ENCODE measurements at places on chromosomes 3 and 15.

- DNase-seq = no peak
These were observed 311.9 kb downstream of the EDEM1 start for GRCh38 chr3:5499404-5499803.

GRCh38 chr15:101477851-101478362 is 11.6 kb downstream of the PCSK6 start:
- no peak for DNase-seq

- DNase-seq = no peak
These were observed 3.1 kb downstream of the C3orf62 start for GRCh38 chr3:49273825-49274532.

DNA sequence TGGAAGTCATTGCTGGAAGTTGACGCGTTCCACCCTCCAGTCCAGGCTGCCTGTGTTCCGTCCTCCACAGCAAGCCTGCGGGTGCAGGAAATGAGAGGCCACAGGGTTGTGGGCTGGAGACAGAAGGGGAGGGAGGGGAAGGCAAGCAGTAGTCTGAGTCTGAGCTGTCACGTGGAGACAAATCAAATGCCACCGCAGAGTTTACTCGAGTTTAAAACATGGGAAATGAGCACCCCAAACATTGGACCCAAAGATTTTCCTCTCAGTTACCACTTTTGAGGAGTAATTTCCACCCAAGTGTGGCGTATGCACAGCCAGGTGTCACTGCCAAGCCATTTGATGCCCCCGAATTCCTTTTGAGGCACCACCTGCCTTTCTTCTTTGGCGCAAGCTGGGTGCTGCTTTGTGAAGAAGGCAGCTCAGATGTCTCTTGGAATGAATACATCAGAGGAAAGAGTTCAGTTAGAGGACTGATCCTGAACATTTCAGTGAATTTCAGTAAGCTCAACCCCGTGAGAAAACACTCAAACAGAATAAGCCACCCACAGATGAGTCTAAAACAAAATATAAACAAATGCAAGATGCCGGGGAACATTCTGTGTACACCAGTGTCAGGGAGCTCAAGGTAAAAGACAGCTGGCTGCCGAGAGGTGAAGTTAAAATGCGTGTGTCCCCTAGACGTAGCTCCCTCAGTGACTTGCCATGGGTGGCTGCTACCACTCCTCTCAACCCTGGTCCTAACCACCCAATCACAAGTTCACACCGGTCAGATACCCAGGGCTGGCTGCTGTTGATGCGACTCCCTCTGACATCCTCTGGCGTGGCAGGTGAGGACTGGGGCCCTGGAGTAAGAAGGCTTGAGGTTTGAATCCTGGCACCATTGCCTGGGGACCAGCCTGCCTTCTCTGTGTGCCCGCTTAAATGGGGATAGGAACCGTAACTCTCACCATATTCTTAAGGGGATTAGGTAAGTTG is 203.8 kb downstream of the UACA start:
- DNase-seq = peak; percentile 32

DNA sequence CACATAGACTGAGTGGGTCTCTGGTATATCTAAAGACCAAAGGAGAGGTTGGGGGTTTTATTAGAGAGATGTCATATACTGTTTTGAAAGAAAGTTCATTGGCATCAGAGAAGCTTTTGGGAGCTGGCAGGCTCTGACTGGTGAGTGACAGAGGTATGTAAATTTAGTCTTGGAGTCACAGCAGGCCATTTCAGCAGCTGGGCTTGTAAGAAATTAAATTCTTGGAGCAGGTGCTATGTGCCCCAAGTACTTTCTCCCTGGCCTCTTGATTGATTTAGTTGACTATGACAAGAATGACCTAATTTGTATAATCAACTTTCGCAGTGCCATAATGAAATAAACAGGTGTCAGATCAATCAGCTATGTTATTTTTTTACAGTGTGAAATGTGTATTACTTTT is 47.8 kb upstream of the CDAN1 start:
- no peak for DNase-seq

DNA sequence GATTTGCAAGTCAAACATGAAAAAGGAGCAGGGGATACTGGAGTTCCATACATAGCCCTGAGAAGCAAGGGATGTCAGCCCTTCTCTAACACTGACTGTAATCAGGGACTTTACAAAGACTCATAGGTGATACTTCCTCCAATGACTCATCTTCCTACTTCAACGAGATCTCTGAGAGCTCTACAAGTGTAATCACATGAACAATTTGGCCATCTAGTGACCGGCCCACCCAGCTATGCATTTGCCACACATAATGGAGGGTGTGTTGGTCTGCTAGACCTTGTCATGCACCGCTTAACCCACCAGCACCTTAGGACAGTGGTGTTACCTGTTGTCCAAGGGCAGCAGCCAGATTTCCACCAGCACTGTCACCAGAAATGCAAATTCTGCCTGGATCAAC is 75.3 kb downstream of the NCEH1 start:
- no peak for DNase-seq

DNA sequence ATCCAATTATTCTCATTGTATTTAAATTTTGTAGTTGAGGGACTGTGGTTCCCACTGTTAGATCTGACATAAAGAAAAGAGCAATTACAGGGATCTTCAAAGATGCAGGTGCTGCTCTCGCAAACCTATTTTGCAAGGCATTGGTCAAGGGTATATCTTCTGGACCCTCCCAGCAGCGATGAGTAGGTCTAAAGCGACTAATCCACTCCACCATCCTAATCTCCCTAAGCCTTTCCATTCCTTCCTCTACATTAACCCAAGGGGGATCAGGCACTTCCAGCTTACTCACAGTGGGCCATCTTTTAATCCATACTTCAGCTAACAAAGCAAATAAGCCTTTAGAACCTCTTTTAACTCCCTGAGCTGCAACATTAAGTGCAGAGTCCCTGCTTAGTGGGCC is 37.0 kb upstream of the CPOX start:
- DNase-seq = no peak

DNA sequence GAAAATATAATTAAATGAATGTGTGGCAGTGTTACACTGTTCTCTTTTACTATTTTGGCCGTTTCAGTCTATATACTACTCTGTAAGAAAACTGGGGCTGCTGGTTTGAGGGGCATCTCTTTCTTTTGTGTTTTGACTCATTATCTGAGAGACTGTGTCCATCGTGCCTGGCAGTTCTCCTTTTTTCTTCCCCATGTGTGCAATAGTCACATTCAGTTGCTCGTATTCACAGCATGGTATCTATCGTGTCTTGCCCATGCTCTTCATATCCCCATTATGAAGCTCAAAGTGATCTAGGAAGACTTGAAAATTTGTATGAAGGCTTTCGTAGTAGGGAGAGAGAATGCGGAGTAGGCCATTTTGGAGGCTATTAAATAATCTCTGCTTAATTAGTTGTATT is 29.8 kb upstream of the FAH start:
- DNase-seq = no peak

DNA sequence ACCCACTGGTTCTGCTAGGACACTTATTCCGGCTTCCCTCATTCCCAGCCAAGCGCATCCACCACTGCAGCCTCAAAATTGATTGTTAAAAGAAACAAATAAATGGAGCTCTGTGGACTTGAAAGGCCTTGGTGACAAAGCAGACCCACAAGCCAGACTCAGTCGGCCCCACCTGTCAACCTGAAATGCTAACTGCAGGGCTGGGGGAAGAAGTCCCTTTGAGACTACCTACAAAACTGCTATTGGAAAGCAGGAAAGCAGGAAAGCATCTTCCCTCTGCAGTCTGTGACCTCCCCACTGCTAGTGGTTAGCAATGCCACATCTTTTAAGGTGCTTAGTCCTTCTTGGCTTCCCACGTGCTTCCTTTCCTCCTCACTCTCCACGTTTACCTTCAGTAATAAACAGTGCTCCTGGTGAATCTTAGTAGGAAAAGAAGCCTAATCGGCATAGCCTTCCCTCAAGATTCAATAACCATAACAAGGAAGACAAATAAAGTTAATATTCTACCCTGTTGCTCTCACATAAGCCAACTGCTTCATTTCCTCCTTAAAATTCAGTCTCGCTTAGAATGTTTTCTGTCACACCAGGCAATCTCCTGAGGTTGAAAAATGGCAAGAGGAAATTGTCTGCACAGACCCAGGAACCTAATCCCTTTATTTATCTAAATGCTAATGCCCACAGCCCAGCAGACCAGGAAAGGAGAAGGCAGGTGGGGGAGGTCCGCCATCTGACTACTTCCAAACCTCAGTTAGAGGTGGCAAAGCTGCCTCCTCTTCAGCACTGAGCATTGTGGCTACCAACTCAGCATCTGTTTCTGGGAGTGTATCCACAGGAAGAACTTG is 296.2 kb downstream of the NEK10 start:
- no peak for DNase-seq

DNA sequence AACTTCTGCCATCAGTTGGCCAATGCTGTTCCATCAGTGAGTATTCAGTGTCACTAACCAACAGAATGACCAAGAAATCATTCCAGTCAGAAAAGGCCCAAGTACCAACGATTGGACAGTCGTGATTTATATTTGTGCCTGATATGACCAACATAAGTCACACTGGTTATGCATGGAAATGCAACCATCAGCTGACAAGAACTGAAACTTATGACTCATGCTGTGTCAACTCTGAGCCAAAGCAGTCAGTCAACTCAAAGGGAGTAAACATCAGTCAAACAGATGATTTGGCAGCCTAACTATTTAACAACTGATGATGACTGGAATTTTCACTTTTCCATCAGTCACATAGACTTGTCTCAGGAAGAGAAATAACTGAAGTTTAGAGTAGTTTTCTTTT is 142.4 kb downstream of the ANXA2 start:
- no peak for DNase-seq

GRCh38 chr3:42043099-42043813 is 47.9 kb upstream of the TRAK1 start:
- DNase-seq = no peak

GRCh38 chr3:114452256-114452655 is 158.4 kb downstream of the TIGIT start:
- no peak for DNase-seq

DNA sequence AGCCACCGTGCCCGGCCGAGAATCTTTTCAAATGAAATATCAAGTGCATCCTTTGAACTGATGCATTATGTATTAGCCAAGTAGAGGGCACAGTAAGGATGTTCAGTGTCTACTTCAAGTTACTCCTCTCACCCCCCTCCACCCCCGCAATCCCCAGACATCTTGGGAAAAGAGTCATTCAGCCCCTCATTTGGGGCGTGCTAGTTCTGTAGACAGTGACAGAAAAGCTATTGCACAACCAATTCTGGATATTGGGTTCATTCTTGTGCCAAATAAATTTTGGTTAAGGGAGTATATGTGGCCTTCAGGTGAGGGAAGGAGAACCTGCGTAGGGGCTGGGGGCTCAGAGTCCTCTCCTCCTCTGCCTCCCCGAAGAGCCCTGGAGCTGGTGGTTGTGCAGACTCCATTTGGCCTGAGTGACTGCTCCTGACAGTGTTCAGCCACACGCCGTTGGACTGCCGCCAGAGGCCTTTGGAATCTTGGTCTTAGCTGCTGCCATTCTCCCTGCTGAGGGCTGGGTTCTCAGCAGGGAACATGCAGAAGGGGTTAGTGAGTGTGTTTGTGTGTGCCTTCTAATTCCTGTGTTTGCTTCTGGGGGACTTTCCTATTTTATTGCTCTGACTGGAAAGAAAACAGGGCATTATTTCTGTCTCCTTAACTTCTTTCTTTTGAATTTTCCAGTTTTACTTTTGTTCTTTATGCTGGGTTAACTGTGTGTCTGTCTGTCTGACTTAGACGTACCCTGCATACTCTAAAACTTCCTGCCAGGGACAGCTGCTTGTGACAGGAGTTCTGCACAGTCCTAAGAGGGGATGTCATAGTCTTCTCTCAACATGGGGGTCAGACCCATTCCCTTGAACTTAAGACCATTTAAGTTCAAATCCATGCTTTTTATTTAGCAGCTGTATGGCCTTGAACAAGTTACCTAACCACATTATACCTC is 21.0 kb downstream of the RARB start:
- no peak for DNase-seq

- DNase-seq = no peak
These were observed 77.0 kb upstream of the PLSCR5 start for GRCh38 chr3:146682171-146682570.

- no peak for DNase-seq
These were observed 196.1 kb upstream of the P2RY1 start for GRCh38 chr3:152638707-152639450.

DNA sequence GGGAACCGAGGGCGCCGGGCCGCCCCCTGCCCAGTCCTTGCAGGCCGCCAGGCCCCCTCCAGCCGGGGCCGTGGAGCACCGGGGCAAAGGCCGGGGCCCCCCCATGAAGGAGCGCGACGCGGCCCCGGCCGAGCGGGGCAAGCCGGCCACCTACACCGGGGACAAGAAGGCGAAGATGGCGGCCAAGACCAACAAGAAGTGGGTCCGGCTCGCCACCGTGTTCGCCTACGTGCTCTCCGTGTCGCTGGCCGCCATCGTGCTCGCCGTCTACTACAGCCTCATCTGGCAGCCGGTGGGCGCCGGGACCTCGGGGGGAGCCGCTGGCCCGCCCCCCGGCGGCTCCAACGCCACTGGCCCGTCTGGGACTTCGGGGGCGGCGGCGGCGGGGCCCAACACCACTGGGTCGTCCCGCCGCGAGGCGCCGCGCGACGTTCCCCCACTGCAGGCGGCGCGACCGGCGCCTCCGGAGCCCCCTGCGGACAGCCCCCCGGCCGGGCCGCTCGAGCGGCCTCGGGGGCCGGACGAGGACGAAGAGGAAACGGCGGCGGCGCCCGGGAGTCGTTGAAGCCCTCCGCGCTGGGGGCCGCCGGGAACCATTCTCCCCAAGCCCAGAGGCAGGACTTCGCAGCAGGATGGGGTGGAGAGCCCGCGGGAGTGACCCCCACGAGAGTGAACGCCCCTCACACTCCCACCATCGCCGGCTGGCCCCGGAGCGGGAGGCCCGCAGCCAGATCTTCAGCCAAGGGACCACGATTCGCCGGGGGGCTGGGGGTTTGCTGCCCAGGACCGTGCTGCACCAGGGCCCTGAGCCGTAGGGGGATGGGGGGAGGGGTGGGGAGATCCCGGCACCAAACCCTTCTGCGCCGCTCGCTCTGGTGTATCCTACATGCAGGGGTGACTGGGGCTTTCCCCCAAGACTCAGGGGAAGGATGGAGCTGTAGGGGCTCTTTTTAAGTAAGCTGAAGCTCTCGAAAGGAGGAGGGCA is 753 bp downstream of the INAFM2 start:
- peak; percentile 40 for DNase-seq

DNA sequence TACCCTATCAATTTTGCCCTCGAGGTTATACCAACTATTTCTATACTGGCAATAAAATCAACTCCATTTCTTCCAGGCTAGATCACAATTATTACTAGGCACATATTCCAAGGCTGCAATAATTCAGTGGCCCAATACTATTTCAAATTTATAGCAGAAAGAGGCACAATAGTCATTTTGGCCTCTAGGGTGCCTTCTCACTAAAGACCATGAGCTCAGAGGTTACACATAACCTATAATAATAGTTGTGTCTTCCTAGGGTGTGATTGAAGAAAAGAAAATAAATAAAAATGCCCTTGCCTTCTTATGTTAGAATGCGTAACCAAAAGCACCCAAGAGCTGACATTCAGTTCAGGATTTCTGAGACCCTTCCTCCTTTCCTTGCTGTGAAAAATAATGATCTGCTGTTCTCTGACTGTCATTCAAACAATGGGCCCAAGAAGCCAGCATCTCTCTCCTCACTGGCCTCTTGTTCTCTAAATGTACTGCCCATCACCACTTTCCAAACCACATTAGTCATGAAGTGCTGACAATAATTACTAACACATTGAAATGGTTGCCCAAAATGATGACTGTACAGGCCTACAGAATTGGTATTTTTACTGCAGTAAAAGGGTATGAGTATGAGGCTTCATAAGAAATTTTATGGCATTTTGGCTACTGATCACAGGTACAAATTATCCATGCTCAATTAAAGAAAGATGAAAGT is 244.8 kb downstream of the LRRN1 start:
- DNase-seq = no peak

Measured in effector CD8-positive, alpha-beta T cell (primary cell).